Stimulated activated CD4-positive, alpha-beta T cell treated with anti-CD3 and anti-CD28 coated beads, TNF-alpha, amount 100 ng/mL, for 48 hours (primary cell): ENCODE measurements at places on chromosomes 4 and X.

- no peak for DNase-seq
Measured at GRCh38 chr4:6177587-6178197, 22.7 kb downstream of the JAKMIP1 start.

- DNase-seq = no peak
Measured at GRCh38 chrX:65689377-65689776, 21.9 kb downstream of the MSN start.

DNA sequence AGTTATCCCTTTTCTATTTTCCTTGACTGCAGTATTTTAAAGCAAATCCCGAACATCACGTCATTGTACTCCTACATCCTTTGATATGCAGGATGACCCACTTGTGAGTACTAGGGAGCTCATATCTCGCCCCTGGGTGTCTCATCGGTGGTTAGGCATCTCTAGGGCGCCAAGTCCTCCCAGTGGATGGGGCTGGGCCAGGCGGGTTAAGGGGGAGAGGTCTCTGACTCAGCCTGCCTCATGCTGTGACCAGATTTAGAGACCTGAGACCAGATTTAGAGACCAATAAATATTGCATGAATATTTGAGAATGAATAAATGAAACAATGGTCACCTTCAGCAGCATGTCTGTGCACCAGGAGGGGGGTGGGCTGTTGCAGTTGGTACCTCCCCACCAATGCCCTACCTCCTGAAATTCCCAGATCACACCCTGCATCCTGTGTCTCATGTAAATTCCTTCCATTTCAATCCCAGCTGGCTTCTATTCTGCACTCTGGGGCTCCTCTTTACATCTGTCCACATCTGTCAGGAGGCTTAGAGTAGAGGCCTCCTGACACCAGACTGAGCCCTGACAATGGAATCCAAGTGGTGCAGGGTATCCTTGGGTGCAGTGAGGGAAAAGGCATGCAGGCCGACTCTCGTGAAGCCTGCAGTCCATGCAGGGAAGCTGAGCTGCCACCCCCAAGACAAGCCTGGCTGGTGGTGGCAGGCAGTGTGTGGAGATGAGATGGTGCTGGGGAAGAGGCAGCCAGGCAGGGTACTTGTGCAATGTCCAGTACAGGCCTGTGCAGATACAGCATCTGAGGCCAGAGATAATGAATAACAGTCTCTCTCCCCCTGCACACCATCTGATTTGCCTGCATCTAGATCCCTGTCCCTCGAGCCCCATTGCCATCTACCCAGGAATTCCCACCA lies 5.2 kb downstream of the APLN start:
- DNase-seq = no peak

GRCh38 chr4:153138736-153139135 lies 65.5 kb upstream of the TRIM2 start:
- no peak for DNase-seq
